Astrocyte of the cerebellum (primary cell): ENCODE measurements at places on chromosomes 3 and 15.

DNA sequence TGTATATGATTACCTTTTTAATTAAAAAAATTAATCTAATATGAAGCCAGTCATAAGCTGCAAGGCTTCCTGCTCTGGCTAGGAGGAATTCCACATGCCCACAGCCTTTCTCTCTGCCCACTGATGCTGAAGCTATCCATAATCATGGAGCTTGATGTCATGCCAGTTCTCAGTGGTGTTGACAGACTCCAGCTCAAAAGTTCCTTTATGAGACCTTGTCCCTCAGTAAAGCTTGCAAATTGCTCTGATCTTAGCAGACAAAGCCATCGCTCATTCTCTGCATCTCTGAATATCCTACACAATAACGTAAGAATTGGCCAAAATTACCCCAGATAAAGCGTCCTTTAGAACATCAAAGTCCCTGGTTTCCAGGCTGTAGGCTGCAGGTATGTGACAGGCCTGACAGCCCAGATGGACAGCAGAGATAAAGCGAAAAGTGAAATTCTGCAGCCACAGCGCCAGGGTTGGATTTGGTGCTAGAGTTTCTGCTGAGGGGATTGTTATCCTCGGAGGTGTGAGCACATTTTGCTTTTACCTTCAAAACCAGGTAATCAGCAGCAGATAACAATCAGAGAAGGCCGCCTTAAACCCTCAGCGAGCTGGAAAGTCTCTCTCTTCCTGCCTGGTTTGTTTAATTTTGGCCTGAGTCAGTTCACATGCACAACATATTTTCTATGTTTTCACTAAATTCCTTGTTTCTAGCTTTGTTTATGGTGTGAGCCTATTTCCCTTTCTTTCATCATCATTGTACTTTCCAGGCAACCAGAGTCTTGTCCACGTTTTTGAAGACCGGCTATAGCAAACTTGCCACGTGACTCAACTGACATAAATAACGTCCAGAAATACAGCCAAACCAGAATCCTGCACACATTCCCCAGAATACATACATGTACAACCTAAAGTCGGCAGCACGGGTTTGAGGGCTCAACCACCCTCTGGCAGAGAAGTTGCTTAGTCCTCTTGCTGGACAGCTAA is 36.6 kb upstream of the ALDH1A3 start:
- no peak for DNase-seq

DNA sequence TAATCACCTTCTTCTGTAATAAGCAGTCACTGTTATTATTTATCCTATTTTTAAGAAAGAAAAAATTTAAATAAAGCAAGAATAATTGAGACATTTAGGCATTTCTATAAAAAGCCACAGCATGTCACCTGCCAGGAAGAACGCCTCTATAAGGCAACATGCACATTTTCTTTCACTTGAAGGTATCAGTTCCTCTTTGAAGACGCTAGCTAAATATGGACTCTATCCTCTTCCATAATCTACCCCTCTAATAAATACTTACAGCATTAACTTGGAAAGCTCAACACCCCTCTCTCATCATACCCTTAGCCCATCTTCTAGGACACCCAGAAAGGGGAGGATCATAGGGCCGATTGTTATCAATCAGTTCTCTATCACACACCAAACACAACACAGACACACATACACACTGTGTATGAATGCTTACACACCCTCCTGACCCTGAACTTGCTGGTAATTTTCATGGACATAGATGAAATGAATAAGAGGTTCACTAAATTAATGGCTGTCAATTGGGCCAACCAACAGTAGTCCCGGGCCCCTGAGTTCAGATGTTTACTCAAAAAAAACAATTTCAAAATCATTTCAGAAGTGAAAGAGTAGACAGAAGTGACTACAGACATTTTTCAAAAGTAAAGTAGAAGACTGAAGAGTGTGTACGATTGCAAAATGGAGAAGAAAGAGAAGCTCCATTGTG is 102.5 kb downstream of the ZMAT3 start:
- DNase-seq: no peak

- DNase-seq: no peak
These were observed 103.1 kb upstream of the CCDC39 start for GRCh38 chr3:180782195-180782984.

DNA sequence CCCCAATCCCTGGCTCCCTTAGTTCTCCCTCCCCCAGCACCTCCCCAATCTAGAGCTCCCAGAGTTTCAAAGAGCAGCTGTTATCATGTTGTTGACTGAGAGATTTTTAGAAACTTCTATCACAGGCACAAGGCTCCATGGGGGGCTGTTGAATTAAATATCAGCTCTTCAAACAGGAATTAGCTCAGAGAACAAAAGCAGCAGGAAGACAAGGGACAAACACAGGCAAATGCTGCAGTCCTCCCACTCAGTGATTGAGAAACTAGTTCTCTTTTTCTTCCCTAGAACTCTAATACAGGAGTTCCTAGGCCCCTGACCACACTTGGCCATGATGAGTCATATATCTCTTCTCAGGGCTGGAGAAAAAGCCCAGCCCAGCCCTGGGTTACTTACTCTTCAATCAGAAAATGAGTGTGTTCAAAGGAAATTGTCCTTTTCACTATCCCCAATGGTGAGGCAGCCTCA is 262.1 kb downstream of the IGSF11 start:
- DNase-seq: no peak

- no peak for DNase-seq
These were observed 69.9 kb downstream of the EPHB3 start for GRCh38 chr3:184631472-184631861.

DNA sequence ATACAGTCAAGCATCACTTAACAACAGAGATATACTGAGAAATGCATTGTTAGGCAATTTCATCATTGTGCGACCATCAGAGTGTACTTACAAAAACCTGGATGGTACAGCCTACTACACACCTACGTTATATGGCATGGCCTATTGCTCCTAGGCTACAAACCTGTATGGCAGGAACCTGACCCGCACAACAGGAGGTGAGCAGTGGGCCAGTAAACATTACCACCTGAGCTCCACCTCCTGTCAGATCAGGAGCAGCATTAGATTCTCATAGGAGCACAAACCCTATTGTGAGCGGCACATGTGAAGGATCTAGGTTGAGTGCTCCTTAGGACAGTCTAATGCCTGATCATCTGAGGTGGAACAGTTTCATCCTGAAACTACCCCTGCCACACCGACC is 89.7 kb downstream of the SCAPER start:
- DNase-seq: no peak

- no peak for DNase-seq
These were observed 741.2 kb downstream of the NR2F2 start for GRCh38 chr15:97071668-97072067.

DNA sequence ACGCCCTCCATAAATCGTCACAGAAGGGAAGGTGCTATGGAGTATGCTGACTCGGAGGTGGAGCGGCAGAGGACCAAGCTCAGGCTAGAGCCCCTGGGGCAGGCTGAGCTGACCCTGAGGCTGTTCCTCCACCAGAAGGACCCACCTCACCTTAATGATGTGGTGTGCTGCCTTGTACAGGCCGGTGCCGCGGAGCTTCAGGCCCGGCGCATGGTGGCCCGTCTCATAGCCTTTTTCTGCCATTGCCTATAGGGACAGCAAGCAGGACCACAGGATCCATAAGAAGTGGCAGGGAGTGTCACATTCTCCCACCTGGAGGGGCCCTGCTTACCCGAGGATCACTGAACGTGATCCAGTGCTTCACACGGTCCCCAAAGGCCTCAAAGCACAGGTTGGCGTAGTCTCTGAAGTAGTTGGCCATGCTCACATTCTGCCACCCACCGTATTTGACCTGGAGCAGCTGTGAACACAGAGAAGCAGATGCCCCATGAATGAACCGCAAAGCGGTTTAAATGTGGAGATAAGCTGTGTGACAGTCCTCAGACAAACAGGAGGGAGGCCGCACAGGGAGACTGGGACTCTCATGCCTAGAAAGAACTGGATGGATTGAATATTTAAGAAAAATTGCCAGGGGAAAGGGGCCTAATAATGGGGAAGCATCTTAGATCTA is 4.8 kb downstream of the LCTL start:
- no peak for DNase-seq

DNA sequence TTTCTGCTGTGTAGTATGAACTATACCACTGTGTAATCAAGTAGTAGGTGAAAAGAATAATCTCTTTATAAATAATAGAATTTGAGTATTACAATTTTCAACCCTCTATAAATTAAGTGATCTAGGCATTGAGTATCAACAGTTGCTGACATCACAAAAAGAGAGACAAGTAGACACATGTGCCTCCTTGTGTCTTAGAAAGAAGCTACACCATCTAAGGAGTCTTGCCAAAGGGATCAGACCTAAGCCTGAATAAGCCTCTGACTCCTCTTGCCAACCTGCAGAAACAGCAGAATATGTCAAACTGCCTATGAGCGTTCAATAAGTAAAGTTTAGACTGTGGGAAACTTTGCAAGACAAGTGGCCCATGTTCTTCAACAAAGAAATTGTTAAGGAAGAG is 5.8 kb upstream of the MTMR10 start:
- DNase-seq: no peak
